ENCODE measurements at places on chromosomes 2 and 18.

GRCh38 chr18:80056095-80056494 is 21.9 kb downstream of the RBFA start:
- DNase-seq: no peak

GRCh38 chr18:63487676-63488075 is 10.9 kb downstream of the SERPINB5 start:
- DNase-seq: no peak

- DNase-seq: no peak
Observed at GRCh38 chr18:4352746-4353551, 102.2 kb downstream of the DLGAP1 start.

GRCh38 chr2:156125018-156125417 is 207.5 kb downstream of the NR4A2 start:
- no peak for DNase-seq

GRCh38 chr18:45522371-45522770 is 92.9 kb upstream of the SLC14A2 start:
- DNase-seq: no peak

DNA sequence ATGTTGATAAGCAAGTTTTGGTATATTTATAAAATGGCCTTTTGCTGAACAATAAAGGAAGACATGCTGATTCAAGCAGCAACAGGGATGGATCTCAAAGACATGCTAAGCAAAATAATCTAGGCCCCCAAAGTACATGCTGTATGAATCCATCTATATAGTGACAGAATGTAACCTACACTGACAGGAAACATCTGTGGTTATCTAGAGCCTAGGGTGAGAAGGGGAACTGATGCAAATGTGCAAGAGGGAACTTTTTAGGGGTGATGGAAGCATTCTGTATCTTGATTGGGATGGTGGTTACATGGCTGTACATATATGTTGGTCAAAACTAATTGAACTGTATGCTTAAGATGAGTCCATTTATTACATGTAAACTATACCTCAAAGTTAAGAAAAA is 24.2 kb downstream of the CNRIP1 start:
- DNase-seq: no peak

DNA sequence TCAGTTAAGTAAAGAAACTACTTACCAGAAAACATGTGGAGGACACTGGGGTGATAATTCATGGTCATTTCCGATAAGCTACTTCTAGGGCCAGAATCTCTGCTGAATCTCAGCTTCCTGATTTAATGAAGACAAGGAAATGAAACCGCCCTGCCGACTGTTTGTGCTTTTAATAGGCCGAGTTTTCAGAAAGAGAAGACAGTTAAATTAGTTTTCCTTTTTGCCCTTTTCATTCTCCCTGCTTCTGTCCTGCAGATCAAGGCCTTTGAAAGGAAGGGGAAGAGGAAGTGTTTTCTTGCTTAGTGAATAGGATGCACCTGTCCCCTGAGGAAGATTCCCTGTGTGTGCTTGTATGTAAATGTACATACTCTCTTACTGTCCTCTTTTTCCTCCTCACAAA is 126.6 kb downstream of the SH3RF3 start:
- peak; percentile 6 for DNase-seq

- no peak for DNase-seq
Observed at GRCh38 chr2:30661173-30662107, 145.8 kb downstream of the CAPN13 start.

GRCh38 chr18:9019135-9019534 is 83.4 kb upstream of the NDUFV2 start:
- no peak for DNase-seq

GRCh38 chr2:20093263-20094141 is 42.1 kb upstream of the LAPTM4A start:
- no peak for DNase-seq

GRCh38 chr2:168998609-168999211 is 32.4 kb downstream of the ABCB11 start:
- DNase-seq: no peak

DNA sequence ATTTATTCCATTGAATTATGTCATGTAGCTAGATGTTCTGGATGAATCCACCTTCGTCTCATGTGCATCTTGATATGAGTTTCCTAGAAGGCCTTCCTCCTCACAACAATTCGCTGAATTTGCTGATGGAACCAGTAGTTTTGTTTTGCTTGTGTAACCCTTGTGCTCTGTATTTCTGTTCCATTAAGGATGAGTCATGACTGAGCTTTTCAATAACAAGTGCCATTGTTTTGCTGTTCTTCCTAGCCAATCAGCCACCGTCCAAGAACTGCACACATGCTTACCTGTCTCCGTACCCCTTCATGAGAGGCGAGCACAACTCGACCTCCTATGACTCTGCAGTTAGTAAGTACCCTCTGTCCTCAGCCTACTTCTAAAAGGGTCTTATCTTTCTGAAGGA is 2.3 kb downstream of the TMEM182 start:
- DNase-seq: no peak

GRCh38 chr2:128379021-128380015 is 60.6 kb upstream of the HS6ST1 start:
- peak; percentile 47 for DNase-seq

GRCh38 chr2:71136174-71136573 is 5.7 kb downstream of the MPHOSPH10 start:
- no peak for DNase-seq

DNA sequence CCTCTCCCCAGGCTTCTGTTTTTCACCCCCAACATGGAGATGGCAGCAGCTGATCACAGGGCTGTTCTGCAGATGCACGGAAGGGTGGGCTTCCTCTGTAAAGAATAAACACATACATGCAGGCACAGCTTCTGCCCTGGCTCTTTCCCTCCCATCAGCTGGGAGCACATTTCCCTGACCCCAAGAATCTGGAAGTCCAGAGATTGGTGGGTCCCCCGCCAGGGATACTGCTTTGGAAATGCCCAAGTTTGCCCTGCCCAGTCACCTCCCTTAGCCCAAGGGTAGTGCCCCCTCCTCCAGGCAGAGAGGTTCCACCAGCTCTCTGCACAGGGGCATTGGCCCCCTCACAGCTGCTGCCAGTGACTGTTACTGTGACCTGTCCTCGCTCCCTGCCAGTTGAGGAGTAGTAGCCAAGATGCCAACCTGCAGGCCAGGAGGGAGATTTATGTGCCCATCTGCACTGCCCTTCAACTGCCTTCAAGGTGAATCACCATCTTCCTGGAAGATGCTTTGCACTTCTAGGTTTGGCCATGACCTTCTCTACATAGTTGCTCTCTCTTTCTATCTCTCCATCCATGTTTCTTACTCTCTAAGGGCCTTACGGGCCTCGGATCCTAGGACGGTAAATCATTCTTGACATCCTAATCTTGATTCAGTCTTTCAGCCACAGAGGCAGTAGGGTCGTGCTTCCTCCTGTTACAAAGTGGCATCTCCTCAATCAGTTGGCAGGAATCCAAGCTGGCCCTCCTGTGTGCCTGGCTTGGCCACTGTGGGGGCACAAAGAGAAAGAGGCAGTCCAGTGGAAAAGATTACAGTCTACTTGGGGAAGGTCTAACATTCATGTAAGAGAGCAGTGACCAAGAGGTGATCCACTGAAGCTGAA is 121.8 kb downstream of the CTIF start:
- DNase-seq: no peak

- no peak for DNase-seq
Observed at GRCh38 chr2:55114082-55114481, 63.8 kb upstream of the RTN4 start.

DNA sequence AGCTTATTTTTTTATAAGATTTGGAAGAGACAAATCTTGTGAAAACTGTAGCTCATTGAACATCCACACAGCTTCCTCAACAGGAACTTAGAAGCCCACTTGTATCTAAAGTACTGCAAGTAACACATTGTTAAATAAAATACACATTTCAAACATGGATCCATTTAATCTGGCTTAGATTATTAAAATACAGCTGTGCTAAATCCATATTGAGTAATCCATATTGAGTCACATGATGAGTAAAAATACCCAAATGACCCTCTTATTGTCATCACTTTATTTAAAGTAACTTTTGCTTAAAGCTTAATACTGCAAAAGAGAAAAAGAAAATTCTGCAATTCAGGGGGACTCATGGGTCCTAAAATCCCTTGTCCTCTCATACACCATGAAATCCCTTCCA is 133.3 kb downstream of the OSR1 start:
- DNase-seq: no peak

DNA sequence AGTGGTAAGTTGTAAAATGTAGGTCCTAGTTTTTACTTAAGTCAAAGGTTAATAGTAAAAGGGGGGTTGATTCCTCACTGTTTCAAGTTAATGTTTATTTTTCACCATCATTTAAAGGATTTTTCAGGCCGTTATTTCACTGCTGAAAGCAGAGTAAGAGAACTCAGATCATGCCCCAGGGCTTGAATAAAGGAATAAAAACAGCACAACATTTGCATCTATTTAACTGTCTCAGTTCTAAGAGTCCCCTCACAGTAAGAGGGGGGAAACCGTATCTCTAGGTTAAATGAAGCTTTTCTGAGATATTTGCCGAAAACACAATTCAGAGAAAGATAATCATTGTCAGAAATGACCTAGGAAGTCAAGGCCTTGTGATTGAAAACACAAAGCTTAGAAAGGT is 138.2 kb upstream of the KCTD1 start:
- no peak for DNase-seq

DNA sequence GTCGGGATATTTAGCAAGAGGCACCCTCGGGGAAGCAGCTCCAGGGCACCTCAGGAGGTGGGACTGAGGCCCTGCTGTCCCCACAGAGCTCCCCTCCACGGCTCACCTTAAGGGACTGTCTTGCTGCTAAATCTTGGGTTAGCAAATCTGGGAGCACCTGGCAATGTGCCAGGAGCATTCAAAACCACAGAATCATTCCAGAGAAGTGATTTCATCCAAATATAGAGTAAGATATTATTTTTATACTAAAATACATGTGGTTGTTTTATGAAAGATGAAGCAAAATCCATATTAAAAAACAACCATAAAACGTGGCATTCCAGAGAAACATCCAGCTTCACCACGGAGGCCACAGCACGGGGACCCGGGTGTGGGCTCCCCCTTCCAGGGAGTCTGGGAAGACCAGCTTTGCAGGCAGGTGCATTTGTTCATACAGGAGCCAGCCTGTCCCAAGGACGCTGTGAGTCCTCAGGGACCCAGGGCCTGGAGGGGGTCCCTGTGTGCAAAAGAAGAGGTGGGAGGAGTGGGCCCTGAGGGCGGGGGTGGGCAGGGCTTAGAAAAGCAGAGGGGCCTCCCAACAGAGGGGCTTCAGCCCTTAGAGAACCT is 16.3 kb downstream of the HS1BP3 start:
- no peak for DNase-seq

DNA sequence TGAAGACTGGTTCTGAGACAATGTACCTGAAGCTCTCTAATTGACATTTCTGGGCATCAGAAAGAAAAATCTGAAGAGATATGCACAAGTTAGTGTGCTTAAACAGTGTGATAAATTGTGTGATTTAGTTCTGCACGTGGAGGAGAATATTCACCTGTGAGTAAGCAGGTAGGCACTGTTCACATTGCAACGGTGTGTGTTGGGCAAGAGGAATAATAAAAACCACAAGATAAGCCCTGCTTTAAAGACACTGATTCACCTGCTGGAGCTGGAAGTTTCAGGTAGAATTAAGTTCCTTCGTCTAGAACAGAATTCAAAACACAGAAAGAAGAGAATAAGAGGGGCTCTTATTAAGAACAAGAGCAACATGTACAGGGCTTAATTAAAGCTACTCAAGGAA is 864.3 kb upstream of the SOX11 start:
- DNase-seq: no peak

DNA sequence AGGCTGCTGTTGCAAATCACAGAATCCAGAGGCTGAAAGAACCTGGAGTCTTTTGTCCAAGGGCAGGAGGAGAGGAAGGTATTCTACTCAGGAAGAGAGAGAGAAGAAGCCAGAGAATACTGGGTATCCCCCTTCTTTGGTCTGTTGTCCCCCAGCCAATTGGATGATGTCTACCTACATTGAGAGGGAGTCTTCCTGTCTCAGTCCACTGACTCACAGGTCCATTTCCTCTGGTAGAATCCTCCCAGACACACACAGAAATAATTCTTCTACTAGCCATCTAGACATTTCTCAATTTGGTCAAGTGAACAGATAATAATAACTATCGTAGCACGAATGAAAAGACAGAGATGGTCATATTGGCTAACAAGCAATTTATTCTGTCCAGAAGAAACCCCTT is 416.4 kb upstream of the UBE2E3 start:
- no peak for DNase-seq

GRCh38 chr2:237639836-237640220 is 12.4 kb downstream of the LRRFIP1 start:
- DNase-seq: no peak

- no peak for DNase-seq
Observed at GRCh38 chr18:13973061-13973575, 57.8 kb upstream of the MC2R start.

DNA sequence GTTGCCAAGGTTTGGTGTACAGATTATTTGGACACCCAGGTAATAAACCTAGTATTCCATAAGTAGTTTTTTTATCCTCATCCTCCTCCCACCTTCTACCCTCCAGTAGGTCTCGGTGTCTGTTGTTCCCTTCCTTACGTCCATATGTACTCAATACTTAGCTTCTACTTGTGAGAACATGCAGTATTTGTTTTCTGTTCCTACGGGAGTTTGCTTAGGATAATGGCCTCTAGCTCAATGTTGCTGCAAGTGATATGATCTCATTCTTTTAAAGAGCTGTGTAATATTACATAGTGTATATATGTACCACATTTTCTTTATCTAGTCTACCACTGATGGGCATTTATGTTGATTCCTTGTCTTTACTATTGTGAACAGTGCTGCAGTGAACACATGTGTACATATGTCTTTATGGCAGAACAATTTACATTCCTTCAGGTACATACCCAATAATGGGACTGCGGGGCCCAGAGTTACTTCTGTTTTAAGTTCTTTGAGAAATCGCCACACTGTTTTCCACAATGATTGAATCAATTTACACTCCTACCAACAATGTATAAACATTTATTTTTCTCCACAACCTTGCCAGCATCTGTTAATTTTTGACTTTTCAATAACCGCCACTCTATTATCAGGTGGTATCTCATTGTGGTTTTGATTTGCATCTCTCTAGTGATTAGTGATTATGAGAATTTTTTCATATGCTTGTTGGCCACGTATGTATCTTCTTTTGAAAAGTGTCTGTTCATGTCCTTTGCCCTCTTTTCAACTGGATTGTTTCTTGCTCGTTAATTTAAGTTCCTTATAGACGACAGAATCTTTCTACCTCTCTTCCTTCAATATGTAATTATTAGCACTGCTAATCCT is 88.0 kb downstream of the MEMO1 start:
- DNase-seq: no peak

- DNase-seq: peak; percentile 57
Observed at GRCh38 chr2:218861645-218862318, 2.2 kb downstream of the WNT6 start.

GRCh38 chr2:188659656-188660406 is 314.3 kb upstream of the COL3A1 start:
- DNase-seq: no peak

- DNase-seq: no peak
Observed at GRCh38 chr2:221549143-221549542, 23.0 kb downstream of the EPHA4 start.

GRCh38 chr2:1339388-1340140 is 73.7 kb upstream of the TPO start:
- DNase-seq: no peak

Data from activated effector memory CD4-positive, alpha-beta T cell treated with anti-CD3 and anti-CD28 coated beads, Interleukin-2, amount 50 U/mL, for 16 hours (primary cell).